ENCODE measurements at places on chromosomes 4 and X. TPM values are rescaled to one million over a fixed set of nuclear protein-coding genes. Genes with fewer than 3 reads are reported as not detected.

- no peak overlapping the region for H3K27ac ChIP-seq
- peaks cover 5% of the 10 kb centered on the region for H3K4me1 ChIP-seq
- no peaks in the 10 kb centered on the region for H3K36me3 ChIP-seq
- H3K4me3 ChIP-seq = no peak overlapping the region
These were observed 45.8 kb downstream of the SLC39A8 start for GRCh38 chr4:102299354-102300107.

DNA sequence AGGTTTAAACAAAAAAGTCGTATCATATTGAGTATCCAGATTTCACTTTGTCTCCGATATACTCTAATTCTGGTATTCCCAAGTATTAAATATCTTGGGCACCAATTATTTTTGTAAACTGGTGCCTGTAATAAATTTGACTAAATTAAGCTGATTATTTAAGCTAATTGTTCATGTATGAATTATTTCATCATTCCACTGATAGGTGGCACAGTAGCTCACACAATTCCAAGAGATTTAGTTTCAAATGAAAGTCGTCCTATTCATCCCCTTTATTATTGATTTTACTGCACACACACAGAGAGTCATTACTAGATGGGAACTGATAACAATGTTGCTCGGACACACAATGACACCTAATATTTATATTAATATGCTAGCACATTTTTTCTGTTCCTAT is 432.4 kb downstream of the DMD start:
- H3K27ac ChIP-seq = no peak overlapping the region
- no peaks in the 10 kb centered on the region for H3K36me3 ChIP-seq
- H3K4me1 ChIP-seq = no peaks in the 10 kb centered on the region
- no peaks in the 10 kb centered on the region for H3K27me3 ChIP-seq
- no peak for DNase-seq

GRCh38 chrX:132758759-132759158 is 199.7 kb downstream of the HS6ST2 start:
- no peaks in the 10 kb centered on the region for H3K36me3 ChIP-seq
- no peak overlapping the region for H3K27ac ChIP-seq
- DNase-seq = no peak
- no peaks in the 10 kb centered on the region for H3K27me3 ChIP-seq

Gene TMEM255A
- 1.6 TPM for total RNA-seq

DNA sequence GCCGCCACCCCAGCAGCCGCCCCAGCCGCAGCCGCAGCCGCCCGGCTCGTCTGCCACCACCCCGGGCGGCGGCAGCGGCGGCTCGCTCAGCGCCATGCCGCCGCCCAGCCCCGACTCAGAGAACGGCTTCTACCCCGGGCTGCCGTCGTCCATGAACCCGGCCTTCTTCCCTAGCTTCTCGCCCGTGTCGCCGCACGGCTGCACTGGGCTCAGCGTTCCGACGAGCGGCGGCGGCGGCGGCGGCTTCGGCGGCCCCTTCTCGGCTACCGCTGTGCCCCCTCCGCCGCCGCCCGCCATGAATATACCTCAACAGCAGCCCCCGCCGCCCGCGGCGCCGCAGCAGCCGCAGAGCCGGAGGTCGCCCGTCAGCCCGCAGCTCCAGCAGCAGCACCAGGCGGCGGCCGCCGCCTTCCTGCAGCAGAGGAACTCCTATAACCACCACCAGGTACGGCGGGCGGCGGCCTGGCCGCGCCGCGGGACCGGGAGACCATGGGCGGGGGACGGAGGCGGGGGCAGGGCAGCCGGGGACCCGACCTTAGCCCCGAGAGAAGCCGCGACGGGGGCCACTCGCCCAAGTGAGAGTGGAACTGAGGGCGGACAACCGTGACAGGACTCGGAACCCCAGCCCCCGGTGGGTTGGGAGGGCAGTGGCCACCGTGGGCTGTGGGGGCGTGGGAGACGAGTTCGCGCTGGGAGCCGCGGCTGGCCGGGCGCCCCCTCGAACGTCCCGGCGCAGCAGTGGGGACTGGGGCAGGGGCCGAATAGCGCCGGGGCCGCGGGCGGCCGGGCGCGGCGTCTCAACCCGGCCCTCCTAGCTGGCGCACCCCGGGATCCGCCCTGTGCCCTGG is 1.8 kb downstream of the CPEB2 start:
- H3K27ac ChIP-seq = peak overlapping the region; percentile 100
- H3K27me3 ChIP-seq = no peaks in the 10 kb centered on the region
- peak overlapping the region; percentile 93 for H3K4me3 ChIP-seq
- no peaks in the 10 kb centered on the region for H3K4me1 ChIP-seq
- DNase-seq = peak; percentile 95

Gene TEX13B
- not detected for total RNA-seq

Gene POU4F2
- total RNA-seq = not detected

Gene MTNR1A
- total RNA-seq = not detected

DNA sequence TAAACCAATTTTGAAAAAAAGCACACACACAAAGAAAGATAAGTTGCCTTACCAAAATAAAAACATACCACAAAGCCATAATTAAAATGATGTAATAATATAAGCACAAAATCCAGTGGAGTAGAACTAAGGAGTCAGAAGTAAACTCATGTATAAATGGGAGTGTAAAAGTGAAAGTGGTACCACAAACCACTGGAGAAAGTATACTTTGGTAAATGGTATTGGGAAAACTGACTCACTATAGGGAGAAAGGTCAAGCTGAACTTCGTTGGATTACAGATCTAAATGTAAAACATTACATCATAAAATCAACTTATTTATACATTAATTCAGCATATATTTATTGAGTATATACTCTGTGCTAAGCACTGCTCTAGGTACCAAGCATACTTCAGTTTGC is 46.3 kb upstream of the HHIP start:
- H3K27ac ChIP-seq = no peak overlapping the region
- H3K36me3 ChIP-seq = no peaks in the 10 kb centered on the region
- H3K4me3 ChIP-seq = no peak overlapping the region

- DNase-seq = no peak
- H3K27me3 ChIP-seq = no peaks in the 10 kb centered on the region
- no peak overlapping the region for H3K4me3 ChIP-seq
- H3K4me1 ChIP-seq = no peaks in the 10 kb centered on the region
These were observed 352.7 kb downstream of the NKX6-1 start for GRCh38 chr4:84146300-84146959.

DNA sequence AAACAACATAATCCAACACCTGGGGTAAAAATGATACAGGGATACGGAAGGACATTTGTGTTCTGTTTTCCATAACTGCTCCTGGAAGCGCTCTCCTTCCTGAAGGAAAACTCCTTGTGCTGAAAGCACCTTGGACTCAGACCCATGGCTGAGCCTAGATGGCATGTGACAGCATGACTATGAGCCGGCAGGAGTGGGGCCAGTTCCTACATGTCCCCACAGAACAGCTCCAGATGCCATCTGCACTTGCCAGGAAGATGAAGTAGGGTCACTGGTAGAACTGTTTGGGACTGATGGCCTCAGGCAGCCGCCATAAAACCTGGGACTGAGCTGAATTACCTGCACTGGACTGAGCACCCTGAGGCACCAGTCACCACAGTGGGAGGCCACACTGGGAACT is 56.0 kb upstream of the BCLAF3 start:
- H3K36me3 ChIP-seq = no peaks in the 10 kb centered on the region
- no peak overlapping the region for H3K4me3 ChIP-seq
- H3K4me1 ChIP-seq = no peaks in the 10 kb centered on the region
- H3K27me3 ChIP-seq = no peaks in the 10 kb centered on the region
- no peak overlapping the region for H3K27ac ChIP-seq
- no peak for DNase-seq

DNA sequence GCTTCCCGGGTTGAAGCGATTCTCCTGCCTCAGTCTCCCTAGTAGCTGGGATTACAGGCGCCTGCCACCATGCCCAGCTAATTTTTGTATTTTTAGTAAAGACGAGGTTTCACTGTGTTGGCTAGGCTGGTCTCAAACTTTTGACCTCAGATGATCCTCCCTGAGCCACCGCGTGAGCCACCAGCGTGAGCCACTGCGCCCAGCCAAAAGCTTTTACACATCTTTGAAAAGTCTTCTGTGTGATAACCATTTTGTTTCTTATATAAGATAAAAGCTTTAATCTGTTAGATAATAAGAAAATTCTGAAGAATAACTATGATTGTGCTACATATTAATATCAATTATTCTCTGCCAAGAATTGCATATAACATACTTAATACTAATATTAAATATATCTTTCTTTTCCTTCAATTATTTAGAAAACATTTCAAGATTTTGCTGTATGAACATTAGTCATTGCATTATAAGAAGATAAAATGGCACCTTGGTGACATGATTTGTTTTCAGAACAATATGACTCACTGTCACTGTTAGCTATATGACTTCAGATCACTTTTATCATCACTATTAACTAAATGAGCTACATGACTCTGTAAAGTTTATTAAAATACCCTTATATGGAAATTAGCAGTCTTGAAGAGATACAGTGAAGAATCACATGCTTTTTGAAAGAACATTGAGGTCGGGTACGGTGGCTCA is 33.4 kb downstream of the RUFY3 start:
- H3K36me3 ChIP-seq = no peaks in the 10 kb centered on the region
- H3K4me1 ChIP-seq = peaks cover 68% of the 10 kb centered on the region
- no peak for DNase-seq
- no peaks in the 10 kb centered on the region for H3K27me3 ChIP-seq
- H3K4me3 ChIP-seq = no peak overlapping the region
- peak overlapping the region; percentile 71 for H3K27ac ChIP-seq

GRCh38 chrX:55841962-55842752 is 124.6 kb downstream of the RRAGB start:
- H3K4me3 ChIP-seq = no peak overlapping the region
- H3K4me1 ChIP-seq = no peaks in the 10 kb centered on the region
- no peaks in the 10 kb centered on the region for H3K27me3 ChIP-seq

- no peaks in the 10 kb centered on the region for H3K36me3 ChIP-seq
- H3K4me3 ChIP-seq = no peak overlapping the region
- no peaks in the 10 kb centered on the region for H3K4me1 ChIP-seq
- H3K27ac ChIP-seq = no peak overlapping the region
- DNase-seq = no peak
These were observed 14.5 kb downstream of the AFP start for GRCh38 chr4:73450398-73451004.

DNA sequence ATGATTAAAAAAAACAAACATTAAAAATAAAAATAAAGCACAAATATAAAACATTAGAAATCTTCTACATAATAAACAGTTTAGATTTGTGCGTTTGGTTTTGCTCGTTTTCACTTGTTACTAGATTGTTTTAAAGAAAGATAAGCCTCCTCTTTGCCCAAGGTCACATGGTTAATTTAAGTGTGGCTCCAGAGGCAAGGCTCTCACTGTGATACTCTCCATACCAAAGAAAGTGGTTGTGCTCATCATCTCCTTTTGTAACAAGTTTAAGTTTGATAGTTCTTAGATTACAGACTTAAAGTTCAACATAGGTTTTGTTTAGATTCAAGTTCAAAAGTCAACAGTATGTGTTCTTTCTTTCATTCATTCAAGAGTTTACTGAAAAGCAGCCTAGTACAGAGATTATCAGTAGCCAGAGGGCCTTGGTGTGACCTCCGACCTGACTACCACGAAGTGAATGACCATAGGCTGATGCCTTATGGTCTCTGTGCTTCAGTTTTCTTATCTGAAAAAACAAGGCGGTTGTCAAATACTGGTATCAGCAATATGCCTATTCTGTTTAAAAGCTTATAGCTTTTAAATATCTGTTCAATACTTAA is 133.2 kb downstream of the ZAR1 start:
- DNase-seq = no peak
- H3K36me3 ChIP-seq = peaks cover 26% of the 10 kb centered on the region
- H3K4me3 ChIP-seq = no peak overlapping the region
- no peak overlapping the region for H3K27ac ChIP-seq
- H3K4me1 ChIP-seq = no peaks in the 10 kb centered on the region

DNA sequence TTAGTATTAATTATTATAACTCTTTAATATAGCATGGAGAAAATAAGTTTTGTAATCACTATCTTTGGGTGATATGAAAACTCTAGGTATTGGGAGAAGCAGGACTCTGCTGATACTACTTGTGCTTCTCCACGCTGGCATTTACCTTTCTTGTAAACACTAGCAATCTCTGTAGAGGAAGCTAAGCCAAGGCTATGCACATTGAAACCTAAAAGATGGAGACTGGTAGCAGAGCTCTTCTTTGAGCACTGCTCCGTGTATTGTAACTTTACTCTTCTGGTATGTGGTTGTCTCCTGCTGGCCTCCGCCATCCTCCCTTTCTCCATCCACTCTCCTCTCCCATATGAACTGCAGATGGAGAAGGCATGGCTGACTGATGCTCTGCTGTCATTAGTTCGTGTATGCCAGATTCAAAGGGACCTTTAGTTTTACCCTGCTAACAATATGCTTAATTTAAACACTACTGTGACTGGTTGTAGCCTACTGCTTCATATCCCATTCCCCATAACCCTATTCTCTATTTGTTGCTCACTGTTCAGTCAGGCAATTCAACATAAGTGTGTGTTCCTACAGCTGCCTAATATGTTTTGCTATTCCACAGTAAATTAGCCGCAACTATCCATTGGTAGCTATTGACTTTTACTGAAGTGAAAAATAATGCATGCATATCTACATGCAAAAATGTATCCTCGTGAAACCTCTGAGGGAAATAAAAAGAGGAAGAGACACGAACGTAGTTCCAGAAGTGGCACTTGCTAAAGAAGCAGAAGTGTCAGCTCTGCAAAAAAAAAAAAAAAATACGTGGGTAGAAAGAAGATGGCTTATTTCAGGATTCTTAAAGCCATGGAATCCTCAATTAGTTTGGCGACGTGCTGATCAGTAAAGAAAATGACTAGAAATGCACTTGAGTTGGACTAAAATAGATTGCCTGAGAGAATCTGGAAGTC is 55.6 kb upstream of the CCSER1 start:
- H3K36me3 ChIP-seq = no peaks in the 10 kb centered on the region
- H3K27ac ChIP-seq = peak overlapping the region; percentile 35
- no peak overlapping the region for H3K4me3 ChIP-seq
- DNase-seq = no peak
- peaks cover 21% of the 10 kb centered on the region for H3K4me1 ChIP-seq

DNA sequence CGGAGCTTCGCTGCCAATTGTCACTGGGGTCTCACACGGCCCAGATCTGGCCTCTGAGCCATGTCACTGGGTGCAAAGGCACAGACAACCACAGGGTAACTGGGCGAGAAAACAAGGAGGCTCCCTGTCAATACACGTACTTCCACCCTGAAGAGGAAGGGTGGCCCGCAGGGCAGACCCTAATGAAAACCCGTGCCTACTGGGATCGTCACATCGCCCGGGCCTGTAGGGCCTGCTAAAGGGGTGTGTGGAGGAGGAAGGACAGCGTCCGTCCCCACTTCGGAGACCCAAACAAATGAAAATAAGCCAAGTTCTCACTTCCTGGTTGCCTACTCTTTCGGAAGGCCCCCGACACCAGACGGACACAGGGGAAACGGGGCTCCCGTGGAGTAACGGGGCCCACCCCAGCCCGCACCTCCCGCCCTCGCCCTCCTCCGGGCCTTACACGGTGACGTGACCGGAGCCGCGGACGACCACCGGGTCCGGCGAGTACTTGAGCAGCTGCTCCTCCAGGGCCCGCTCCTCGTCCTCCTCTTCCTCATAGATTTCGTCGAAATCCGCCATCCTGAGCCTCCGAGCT is 578 bp downstream of the CHIC2 start:
- H3K27ac ChIP-seq = peak overlapping the region; percentile 95
- H3K4me3 ChIP-seq = peak overlapping the region; percentile 93
- H3K4me1 ChIP-seq = peaks cover 70% of the 10 kb centered on the region
- DNase-seq = peak; percentile 94

GRCh38 chr4:6372649-6373525 is 99.5 kb downstream of the PPP2R2C start:
- H3K36me3 ChIP-seq = no peaks in the 10 kb centered on the region
- peaks cover 22% of the 10 kb centered on the region for H3K4me1 ChIP-seq
- H3K27ac ChIP-seq = no peak overlapping the region
- DNase-seq = no peak

Gene CLGN
- total RNA-seq = 0.34 TPM

- H3K27ac ChIP-seq = peak overlapping the region; percentile 96
- peaks cover 32% of the 10 kb centered on the region for H3K4me1 ChIP-seq
- peak; percentile 98 for DNase-seq
- H3K27me3 ChIP-seq = no peaks in the 10 kb centered on the region
These were observed 1.2 kb upstream of the CDK16 start for GRCh38 chrX:47217121-47217851.

Gene CXCL1
- 196 TPM for total RNA-seq
